WTC11 (cell line): ENCODE measurements at places on chromosomes 4 and X. TPM values are rescaled to one million over a fixed set of nuclear protein-coding genes. Genes with fewer than 3 reads are reported as not detected.

GRCh38 chrX:132184871-132185270 is 34.4 kb downstream of the RAP2C start:
- H3K4me1 ChIP-seq: peaks cover 5% of the 10 kb centered on the region; the same call in 1 of the 2 replicates
- DNase-seq: no peak
- H3K36me3 ChIP-seq: no peaks in the 10 kb centered on the region
- no peaks in the 10 kb centered on the region for H3K27me3 ChIP-seq
- no peak overlapping the region for H3K27ac ChIP-seq
- H3K4me3 ChIP-seq: no peak overlapping the region

GRCh38 chrX:17613979-17614588 is 123.2 kb upstream of the SCML1 start:
- H3K4me3 ChIP-seq: no peak overlapping the region
- H3K27me3 ChIP-seq: peaks cover under 1% of the 10 kb centered on the region; the same call in 1 of the 2 replicates
- H3K27ac ChIP-seq: no peak overlapping the region

DNA sequence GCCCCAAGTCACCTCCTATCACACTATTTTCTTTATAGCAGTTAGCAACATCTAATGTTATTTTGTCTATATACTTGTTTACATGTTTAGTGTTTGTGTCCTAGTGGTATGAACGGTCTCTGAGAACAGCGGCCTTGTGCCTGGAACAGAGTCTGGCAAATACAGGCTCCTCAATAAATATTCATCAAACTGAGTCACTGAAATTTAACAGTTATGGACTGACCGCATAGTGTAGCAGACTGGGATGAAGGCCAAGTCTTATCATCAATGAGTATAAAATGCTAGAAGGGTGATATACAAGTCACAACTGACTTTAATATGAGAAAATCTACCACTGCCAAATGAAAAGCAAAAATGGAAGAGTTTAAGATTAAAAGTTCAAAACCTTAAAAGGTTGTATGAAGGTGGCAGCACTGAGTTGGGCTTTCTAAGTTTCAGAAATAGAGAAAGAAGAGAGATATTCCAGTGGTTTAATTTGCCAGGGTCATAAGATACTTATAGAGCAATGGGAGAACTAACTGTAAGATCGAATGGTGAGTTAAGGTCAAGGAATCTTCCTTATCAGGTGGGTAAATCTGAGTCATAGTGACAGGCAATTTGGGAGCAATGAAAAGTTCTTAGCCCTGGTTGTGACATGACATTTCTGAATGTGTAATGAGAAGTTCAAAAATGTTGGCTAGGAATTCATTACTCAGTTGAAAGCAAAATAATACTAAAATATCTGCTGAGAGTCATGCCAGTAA is 34.9 kb downstream of the ELOVL6 start:
- H3K4me1 ChIP-seq: peaks cover 17% of the 10 kb centered on the region
- H3K27me3 ChIP-seq: no peaks in the 10 kb centered on the region
- 0 out of 2 replicates have a peak overlapping the region, but pooled peaks have one; percentile 8 for H3K27ac ChIP-seq
- H3K36me3 ChIP-seq: peaks cover 11% of the 10 kb centered on the region; the same call in 1 of the 2 replicates
- no peak overlapping the region for H3K4me3 ChIP-seq

ETFDH gene
- 12.4 to 15.1 TPM (median 13.2 TPM) in 3 replicates for total RNA-seq

DNA sequence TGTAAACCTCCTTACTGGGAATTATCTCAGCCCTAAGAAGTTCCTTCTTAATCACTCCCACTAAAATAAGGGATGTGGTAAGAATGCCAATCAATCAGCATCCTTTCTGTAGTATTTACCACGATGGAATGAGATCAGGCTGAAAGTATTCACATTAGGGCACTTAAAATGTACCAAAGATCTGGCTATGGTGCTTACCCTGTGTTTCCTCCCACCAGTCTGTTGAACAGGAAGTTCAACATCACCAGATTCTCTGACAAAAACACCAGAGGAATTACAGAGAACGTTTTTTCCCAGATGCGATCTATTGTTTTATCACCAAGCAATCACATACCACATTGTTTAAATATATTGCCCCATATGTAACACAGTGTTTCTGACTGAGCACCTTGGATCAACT is 2.1 kb upstream of the CLCN3 start:
- H3K27ac ChIP-seq: no peak overlapping the region
- peaks cover 23% of the 10 kb centered on the region for H3K4me1 ChIP-seq
- no peak for DNase-seq
- H3K27me3 ChIP-seq: no peaks in the 10 kb centered on the region

DNA sequence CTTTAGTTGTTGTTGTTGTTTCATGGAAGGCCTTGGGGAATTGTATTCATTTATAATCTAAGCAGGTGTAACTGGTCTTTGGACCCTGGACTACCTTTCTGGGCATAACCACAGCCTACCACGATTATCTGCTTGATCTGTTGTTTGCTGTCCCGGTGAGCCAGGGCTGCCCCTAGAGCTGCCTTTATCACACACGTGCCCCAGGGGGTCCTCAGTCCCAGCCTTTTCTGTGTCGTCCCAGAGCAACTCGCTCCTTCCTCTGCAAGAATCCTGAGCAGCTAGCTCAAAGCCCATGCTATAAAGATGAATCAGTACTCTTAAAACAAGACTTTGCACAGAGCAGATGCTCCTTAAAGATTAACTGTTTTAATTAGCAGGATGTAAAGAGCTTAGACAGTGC is 273.2 kb downstream of the EVC2 start:
- peaks cover 7% of the 10 kb centered on the region for H3K27me3 ChIP-seq
- no peak for DNase-seq

UNC5C gene
- total RNA-seq: 0.25 to 1.0 TPM (median 0.30 TPM) in 3 replicates
